K562 (cell line): ENCODE measurements at places on chromosomes 16 and 17.

DNA sequence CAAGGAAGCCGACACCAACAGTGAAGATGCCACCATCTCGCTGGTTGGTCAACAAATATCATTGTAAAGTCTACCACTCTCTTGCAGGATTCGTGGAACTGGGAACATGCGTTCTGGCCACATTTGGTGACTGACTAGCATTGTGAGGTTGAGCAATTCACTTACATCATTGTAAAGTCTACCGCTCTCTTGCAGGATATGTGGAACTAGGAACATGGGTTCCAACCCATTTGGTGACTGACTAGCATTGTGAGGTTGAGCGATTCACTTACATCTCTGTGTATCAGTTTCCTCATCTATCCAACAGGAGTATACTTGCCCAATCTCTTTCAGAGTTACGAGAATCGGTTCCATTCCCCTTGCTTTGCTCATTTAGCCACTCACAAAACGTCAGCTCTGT is 42.6 kb upstream of the RPH3AL start:
- DNase-seq: no peak

GRCh38 chr17:4501295-4501949 is 2.7 kb downstream of the SPNS2 start:
- DNase-seq: no peak

DNA sequence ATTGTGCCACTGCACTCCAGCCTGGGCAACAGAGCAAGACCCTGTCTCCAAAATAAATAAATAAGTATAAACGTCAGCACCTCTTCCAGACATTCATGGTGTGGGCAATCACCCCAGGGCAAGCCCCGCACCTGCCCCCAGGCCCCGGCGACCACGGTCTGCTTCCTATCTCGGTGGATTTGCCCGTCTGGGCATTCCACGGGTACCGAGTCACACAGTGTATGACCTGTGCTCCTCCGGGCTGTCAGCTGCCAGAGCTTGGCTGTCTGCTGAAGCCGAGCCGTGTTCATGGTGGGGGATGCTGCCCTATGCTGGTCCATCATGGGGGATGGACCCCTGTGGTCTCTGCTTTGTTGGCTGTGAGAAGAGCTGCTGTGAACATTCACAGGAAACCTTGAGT is 15.4 kb downstream of the CYBC1 start:
- DNase-seq: no peak

DNA sequence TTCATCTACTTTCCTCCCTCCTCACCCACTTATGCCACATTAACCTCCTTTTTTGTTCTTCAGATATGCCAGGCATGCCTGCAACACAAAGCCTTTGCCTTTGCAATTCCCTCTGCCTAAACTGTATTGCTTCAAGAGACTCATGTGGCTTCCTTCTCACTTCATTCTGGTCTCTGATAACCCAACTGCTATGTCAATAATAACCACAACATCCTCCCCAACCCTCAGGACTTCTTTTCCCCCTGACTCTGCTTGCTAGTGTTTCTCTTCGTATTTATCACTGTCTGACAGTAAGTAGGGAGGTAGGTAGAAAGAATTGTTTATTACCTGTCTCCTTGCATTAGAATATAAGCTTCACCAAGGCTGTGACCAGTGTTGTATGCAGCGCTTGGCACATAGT is 22.4 kb downstream of the RBL2 start:
- DNase-seq: no peak

- DNase-seq: no peak
Observed at GRCh38 chr16:3986235-3986544, 105.7 kb upstream of the CREBBP start.

DNA sequence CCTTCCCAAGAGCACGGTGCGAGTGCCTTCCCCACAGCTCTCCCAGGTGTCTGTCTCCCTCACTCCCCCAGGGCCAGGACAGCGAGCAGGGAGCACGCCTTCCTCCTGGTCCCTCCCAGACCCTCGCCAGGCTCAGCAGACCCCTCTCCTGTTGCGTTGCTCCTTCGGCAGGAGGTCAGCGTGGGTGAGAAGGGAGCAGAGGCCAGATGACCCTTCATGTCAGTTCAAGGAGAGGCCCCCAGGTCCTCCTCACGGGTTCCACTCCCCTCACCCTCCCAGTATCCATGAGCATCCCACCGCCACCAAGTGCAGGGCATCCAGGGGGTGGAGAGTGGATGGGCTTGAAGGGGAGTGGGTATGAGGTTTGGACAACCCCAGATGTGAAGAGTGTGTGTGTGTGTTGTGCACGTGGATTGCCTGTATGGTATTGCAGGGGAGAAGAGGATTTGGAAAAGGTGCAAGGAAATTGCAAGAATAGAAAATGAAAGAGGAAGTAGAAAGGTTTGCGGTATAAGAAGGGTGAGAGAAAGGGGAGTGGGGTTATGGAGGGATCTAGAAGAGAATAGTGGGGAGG is 17.7 kb downstream of the SGCA start:
- no peak for DNase-seq

DNA sequence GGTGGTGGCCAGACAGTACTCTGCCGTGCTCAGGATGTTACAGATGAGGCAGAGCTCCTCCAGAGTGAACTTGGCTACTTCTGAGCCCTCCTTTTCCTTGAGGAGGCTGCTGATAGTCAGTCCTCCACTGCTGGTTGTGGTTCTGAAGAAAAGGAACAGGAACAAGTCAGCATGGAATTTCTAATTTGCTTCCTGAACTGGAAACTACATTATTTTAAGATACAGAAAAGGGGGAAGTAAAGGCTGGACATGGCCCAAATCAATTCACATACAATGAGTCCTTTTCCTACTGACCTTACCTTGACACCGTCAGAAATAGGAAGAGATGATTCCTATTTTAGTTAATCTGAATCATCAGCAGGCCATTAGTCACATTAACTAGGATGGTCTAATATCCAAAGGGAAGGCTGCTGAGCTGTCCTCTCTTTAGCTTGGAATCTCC is 154.2 kb downstream of the VPS53 start:
- no peak for DNase-seq

- DNase-seq: peak; percentile 68
Observed at GRCh38 chr16:67542464-67542863, 13.8 kb downstream of the RIPOR1 start.

- no peak for DNase-seq
Observed at GRCh38 chr16:28964072-28964471, 10.5 kb upstream of the SPNS1 start.

- DNase-seq: no peak
Observed at GRCh38 chr17:46756081-46756735, 62.3 kb downstream of the WNT3 start.

GRCh38 chr17:77585142-77585860 is 373.2 kb upstream of the TNRC6C start:
- DNase-seq: no peak
